Ovary (tissue), 10 donors: ENCODE measurements at places on chromosomes 16 and 17.

GRCh38 chr16:16100631-16101030 is 122.7 kb downstream of the ABCC6 start:
- no peak for DNase-seq

GRCh38 chr16:57651344-57652333 is 16.5 kb upstream of the ADGRG3 start:
- DNase-seq, result no peak

DNA sequence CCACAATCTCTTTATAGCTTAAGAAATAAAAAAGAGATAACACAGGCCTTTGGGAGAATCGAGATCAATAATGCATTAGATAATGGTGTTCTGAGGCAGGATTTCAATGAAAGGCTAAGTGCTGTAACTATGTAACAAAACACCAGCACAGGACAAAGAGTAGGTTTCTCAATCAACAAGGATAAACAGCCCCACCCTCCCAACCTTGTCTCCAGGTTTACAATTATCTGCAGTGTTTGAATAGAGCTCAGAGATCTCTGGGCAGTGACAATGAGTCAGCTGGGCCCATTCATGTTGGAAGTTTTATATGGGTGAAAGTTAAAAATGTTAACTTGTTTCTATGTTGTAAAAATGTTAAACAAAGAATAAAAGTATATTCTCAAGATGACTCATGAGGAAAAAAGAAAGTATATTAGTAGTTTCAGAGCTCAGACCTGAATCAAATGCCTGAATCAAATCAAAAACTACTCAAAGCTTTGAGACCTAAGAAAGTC is 17.0 kb upstream of the KRT20 start:
- DNase-seq, result no peak

DNA sequence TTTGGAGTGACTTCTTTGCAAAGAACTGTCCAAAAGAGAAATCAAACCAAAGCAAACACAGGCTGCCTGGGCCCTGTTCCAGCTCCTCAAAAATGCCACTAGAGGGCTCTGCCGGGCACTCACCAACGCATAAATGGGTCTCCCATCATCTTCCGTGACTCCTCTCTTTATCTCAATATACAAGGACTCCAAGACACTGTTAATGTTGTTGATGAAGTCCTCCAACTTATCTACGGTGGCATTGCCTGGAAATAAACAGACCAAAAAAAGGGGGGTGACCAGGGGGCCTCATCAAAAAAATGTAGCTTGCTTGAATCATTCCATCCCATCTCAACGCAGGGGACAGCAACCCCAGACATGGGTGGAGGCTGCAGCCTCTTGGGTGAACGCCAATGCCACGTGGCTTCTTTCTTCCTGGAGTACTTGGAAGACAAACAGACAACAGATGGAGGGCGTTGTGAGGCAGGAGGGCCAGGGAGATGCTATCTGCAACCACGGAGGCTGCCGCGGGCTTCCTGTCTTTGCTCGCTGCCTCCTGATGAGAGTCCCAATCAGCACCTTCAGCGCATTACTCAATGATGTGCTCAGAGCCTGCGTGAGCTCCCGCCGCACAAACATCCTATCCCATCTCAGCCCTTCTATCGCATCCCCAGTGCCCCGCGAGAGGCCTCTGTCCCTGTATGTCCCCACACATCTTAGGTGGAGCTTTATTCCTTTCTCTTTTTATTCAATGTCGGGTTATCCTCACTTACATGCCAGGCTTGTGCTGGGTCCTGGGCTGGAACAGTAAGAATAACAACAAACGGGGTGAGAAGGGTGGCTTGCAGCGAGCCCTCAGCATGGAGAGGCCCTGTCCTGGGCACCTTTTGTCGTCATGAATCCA is 32.0 kb downstream of the KDM8 start:
- peak; percentile 91 for DNase-seq

DNA sequence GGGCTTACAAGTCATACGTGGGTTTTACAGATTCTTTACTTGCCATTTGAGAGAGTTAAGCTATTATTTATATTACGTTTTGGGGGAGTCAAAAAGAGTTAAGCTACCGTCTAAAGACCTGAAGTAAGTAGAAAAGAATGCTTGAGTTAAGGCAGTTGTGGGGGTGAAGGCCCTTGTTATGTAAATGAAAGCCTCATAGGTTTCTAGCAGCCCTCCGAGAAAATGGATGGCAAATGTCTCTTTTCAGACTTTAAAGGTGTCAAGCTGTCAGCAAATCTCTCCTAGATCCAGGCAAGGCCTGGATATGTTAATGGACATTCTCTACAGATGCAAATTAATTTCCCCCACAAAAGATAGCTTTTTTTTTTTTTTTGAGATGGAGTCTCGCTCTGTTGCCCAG is 7.2 kb upstream of the EIF4A3 start:
- DNase-seq, result no peak

GRCh38 chr16:51951668-51952298 is 595.2 kb downstream of the TOX3 start:
- DNase-seq, result no peak

DNA sequence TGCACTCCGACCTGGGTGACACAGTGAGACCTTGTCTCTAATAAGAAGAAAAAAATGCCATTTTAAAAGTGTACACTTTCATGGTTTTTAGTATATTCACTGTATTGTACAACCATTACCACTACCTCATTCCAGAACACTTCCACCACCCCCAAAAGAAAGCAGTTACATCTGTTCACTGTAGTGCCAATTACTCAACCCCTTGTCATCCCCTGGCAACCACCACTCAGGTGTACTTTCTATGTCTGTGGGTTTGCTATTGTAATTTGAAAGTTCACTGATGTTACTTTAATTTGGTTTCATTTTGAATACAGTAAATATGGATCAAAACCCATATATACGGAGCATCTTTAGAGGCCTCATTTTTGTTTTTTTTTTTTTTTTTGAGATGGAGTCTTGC is 6.1 kb downstream of the ZG16 start:
- DNase-seq, result no peak

DNA sequence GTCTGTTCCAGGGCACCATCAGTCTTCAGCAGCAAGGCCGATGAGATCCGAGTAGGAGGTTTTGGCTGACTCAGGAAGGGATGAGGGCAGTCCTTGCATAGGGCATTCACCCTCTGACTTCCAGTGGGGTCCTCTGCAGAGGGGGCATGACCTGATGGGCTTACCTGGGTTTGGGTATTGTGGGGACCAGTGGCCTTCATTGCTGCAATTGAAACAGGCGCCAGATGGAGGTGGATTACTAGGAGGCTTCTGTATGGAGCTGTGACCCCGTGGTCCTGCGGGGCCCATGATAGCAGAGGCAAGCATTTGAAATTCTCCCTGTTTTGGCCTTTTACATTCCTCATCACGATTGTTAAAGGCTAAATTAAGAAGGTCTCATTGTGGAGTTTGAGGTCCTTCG is 2448.7 kb downstream of the TP53TG3F start:
- DNase-seq, result no peak

DNA sequence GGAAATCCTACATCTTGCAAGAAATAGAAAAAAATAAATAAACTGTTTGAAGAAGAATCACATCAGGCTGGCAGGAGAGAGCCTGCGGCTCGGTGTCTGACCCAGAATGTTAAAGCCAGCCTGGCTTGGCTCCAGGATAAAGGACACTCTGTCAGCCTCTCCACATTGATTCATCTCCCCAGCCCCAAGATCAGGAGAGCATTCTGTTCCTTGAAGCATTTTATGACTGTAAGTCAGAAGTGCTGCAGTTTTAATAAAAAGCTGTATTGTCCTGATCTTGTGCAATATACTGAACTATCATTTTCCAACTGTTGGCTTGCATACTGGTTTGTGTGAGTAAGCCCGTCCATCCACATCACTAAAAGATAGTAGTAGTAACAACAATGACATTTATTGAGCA is 426.6 kb downstream of the HAPSTR1 start:
- no peak for DNase-seq

DNA sequence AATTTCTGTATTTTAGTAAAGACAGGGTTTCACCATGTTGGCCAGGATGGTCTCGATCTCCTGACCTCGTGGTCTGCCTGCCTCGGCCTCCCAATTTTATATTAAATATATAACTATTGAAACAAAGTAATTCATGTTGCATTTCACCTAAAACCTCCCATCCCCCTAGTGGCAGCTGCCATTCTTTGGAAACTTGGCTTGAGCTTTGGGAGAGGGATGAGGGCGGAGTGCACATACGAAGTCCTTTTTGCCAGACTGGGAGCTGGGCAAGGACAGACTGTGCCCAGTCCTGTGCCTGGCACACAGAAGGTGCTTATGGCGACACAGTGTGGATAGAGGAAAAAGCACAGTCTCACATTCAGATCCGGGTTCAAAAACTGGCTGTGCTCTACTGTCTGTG is 83.8 kb downstream of the NETO2 start:
- DNase-seq, result no peak

DNA sequence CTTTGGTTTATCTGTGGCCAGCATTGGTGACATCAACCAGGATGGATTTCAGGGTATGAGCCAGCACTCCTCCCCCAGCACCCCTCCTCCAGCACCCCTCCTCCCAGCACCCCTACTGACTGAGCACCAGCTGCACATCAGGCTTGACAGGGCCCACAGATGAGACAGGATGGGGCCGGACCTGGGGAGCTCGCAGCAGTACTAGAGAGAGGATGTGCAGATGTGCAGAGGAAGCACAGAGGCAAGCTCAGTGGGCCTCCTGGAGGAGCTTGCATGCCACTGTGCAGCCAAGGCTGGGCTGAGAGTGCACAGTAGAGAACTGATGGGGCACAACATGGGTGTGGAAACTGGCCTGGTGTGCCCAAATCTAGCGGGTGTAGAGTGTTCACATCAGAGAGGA is 16.2 kb downstream of the ITGA3 start:
- no peak for DNase-seq

DNA sequence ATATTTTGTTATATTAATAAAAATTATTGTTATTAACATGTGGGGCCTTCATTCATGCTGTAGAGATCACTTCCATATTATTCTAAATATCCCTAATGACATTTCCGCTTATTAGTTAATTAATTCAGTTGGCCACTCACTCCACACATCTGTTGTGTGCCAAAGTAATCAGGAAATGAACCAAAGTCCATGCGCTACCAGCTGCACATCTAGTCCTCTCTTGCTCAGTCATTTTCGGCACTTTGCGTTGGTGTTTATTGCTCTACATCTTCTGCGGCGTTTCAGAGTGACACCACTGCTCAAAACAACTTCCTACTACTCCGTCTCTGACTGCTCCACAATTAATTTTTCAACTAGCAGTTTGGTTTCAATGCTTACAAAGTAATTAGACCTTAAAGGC is 101.4 kb upstream of the ZFHX3 start:
- DNase-seq, result no peak

- DNase-seq, result no peak
Observed at GRCh38 chr17:64491034-64491860, 5.6 kb downstream of the POLG2 start.

DNA sequence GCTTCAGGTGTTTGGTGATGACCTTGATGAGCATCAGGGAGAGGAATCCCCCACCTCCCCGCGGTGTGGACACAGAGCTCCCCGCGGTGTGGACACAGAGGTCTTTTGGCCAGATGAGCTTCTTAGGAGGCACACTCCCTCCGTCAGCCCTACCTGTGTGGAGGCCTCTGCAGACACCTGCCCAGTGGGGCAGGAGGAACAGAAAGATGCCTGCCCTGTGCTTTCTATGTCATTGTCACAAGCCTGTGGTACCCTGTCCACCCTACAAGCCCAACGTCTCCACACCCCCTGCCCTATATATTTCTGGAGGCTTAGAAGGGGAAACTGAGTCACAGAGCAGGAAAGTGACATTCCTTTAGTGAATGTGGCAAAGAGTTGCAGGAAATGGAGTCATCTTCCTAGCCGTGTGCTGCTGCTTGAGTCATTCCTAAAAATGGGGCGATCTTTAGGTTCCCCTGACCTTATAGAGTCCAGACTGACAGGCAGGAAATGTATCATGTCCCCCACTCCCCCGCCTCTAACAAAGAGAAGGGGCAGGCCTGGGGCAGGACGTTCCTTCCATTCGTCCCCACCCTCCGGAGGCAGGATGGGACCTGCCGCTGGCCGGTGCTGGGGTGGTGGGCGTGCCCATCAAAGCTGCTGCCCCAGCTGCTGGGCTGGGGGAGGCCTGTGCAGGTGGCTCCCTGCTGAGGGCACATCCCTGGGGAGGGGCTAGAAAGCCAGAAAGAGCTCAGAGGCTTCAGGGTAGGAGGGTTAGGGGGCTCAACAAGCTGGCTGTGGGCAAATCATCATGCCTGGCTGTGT is 1.0 kb upstream of the C16orf74 start:
- DNase-seq, result no peak

DNA sequence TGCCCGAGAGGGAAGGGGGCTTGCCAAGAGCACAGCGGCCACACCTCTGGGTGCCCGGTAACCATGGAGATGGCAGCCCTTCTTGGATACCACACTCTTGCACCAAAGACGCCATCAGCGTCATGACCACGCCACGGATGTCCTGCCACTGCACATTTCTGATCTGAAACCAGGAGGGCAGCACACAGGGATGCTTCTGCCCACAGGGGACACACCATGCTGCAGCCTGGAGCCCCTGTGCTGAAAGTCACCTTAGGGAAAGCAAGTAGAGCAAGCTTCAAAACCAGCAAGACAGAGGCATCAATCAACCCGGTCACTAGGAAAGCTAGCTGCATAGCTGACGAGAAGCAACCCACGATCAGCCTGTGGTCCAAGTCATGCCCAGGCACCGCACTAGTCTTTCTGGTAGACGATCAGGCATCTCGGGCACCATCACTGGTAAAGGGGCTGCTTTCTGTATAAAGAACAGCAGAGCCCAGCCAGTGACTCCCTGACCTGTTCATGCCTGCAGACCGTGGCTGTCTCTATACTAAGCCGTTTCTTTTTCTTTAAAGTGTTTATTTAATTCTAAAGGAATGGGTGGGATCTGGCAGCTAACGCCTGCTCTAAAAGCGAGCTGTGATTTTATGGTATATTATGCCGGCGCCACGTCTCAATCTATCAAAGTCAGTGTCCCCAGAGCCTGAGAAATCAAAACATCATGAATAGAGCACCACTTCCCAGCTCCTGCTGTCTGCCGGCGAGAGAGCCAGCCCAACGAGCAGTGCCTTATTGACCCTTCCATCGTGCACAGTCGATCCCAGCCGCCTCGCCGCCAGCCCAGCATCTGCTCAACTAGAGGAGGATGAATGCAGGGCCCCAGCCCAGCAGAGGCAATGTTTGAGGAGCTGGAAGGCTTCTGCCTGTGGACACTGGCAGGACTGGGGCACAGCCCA is 244.7 kb downstream of the RBFOX3 start:
- no peak for DNase-seq

- DNase-seq, result no peak
Observed at GRCh38 chr16:77214411-77215138, 15.4 kb downstream of the SYCE1L start.

- no peak for DNase-seq
Observed at GRCh38 chr17:80703142-80703478, 158.5 kb downstream of the RPTOR start.
